ENCODE measurements at places on chromosomes 7 and 10. TPM values are rescaled to one million over a fixed set of nuclear protein-coding genes. Genes with fewer than 3 reads are reported as not detected.

DNA sequence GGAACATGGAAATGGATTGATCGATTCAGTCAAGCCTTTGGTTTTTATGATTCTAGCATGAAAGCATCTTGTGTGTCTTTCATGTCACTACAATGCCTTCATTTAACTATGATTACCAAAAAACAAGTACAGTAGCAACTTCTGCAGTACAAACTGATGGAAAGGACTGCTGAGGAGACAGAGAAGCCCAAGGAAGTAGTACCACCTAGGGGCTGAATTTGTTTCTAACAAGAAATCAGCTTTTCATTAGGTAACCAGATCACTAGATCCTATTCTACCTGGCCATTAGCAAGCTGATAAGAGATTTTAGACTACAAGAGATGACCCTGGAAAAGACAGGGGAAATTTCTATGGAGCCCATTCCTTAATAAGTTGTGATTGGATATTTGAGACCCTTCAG is 3.2 kb upstream of the IFIT1 start:
- DNase-seq: peak; percentile 24

GRCh38 chr10:9299966-9300365 is 1245.5 kb downstream of the GATA3 start:
- no peak for DNase-seq

- peak; percentile 48 for DNase-seq
Measured at GRCh38 chr10:130021383-130021950, 57.4 kb upstream of the EBF3 start.

DNA sequence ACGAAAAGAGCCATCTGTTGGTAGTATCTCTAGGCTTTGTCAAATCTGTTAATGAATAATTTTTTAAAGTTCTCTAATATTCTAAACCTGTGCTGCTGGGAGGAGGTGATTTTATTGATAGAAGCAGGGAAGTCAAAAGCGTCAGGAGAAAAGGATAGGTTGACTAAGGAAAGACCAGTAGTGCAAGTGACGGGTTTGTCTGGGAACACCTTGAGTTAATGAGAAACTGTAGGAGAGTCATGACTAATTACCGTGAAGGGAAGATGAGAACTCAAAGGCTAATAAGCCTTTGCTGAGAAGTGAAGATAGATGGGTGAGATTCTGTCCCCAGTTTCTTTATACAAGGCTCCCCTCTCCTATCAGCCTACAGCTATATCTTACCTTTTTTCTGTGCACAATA is 5.0 kb upstream of the PDK4 start:
- DNase-seq: no peak

DNA sequence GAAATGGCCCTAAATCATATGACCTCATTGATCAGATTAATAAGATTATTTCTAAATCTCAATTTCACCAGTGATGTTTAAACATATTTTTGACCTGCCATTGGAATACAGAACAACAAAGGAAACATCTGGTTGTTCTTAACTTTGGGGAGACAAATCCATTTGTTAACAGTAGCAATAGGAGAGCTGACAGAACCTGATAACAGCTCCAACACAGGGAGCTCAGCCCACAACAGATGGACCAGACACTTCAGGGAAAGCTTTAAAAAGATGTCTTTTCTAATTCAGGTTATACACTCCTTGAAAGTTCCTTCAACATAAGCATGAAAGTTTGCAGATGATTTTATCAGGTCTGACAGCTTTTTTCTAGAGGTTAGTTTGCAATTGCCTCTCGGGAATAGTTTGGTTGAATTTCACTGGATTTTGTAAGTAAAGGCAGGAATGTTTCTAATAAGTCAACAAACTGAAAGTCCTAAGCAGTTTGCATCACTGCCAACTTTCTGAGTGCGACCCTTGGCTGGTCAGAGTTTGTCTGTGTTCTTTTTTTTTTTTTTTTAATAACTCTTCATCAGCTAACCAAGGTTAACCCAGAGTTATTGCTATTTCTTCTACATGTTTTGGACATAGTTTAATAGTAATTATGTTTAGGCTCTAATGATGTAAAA is 6.5 kb upstream of the MET start:
- no peak for DNase-seq

The CCDC172 gene
- total RNA-seq: 0.06 TPM

The PNLIPRP2 gene
- total RNA-seq: not detected

The GDF2 gene
- total RNA-seq: not detected
